GM06990 (cell line): ENCODE measurements at places on chromosomes 4 and X.

DNA sequence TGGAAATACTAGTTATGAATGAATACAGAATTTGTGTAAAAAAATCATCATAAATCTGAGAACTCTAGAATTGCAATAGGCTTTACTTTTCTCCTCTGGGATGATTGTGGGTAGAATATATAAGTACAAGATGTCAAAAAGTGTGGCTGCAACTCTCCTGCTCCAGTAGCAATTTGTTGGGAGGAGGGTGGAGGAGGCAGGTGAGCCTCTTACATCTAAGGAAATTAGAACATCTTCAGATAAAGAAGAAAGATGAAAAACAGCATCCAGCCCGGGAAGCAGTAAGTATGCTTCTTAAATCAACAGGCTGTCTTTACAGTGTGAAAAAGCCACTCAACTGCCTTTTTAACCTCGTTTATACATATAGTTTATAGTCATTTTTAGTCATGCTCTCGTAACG is 83.7 kb downstream of the ATP8A1 start:
- DNase-seq, result no peak

DNA sequence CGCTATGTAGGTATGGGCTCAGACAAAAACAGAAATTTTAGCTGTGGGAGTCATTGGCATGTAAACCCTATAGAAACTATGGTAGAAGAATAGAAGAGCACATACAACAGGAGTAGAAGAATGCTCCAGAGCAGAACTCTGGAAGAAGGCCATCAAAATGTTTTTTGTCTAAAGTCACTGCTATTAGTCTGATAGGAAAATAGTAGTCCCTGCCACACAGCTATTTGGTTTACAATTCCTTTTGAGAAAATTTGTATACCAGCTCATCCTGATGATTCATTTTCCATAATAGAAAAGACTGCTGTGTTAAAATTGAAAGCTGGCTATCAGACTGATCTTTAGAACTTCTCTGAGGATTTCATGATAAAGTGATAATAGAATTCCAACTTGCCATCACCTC is 32.8 kb upstream of the ADAD1 start:
- DNase-seq, result no peak

- DNase-seq, result no peak
These were observed 6.4 kb downstream of the ELK1 start for GRCh38 chrX:47643926-47644325.

- DNase-seq, result no peak
These were observed 38.5 kb upstream of the GPC3 start for GRCh38 chrX:134023851-134024281.

DNA sequence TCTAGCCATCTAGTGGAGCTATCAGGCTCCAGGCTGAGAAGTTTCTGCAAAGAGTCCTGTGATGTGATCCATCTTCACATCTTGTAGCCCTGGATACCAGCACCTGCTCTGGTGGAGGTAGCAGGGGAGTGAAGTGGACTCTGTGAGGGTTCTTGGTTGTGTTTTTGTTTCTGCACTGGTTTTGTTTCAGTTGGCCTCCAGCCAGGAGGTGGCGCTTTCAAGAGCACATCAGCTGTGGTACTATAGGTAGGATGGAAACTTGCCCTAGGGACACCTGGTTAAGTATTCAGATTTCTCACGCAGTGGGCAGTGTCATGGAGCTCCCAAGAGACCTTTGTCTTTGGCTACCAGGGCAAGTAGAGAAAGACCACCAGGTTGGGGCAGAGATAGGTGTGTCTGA is 257.5 kb upstream of the SLC7A11 start:
- DNase-seq, result no peak

DNA sequence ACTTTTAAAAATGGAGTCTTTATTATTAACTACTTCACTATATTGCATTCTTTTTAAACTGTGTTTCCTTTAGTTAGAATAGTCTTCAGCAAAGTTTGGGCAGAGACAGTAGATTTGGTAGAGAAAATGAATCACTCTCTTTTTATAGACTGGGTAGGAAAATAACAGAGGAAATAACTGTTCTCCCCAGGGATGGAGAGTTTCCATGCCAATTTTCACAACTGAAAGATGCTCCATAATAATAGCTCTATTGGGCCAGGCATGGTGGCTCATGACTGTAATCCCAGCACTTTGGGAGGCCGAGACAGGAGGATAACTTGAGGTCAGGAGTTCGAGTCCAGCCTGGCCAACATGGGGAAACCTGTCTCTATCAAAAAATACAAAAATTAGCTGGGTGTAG is 13.1 kb downstream of the HSD17B13 start:
- DNase-seq, result no peak

- DNase-seq, result no peak
These were observed 33.3 kb upstream of the SLC25A4 start for GRCh38 chr4:185109736-185110135.

GRCh38 chrX:105567082-105567481 is 255.3 kb upstream of the NRK start:
- no peak for DNase-seq

GRCh38 chr4:25874655-25875054 is 11.9 kb upstream of the SEL1L3 start:
- DNase-seq, result no peak

DNA sequence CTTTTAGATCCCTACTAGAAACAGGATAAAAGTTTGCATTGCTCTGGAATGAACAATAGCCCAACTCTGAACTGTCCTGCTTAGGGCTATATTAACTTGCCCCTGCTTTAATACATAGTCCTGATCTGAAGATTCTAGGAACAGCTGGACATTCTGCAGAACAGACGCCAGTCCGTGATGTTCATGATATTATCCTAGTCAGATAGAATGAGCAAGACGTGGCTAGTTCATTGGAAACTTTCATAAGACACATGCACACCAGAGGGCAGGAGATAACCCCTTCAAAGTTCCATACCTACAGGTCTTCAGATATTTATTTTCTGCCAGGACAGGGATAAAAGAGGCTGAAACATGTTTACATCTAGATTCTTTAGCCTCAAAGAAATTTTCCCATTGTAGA is 75.5 kb upstream of the CLNK start:
- no peak for DNase-seq

- no peak for DNase-seq
These were observed 23.5 kb downstream of the ARSJ start for GRCh38 chr4:113955948-113956347.

GRCh38 chr4:47741200-47741599 is 96.7 kb downstream of the CORIN start:
- DNase-seq, result no peak

DNA sequence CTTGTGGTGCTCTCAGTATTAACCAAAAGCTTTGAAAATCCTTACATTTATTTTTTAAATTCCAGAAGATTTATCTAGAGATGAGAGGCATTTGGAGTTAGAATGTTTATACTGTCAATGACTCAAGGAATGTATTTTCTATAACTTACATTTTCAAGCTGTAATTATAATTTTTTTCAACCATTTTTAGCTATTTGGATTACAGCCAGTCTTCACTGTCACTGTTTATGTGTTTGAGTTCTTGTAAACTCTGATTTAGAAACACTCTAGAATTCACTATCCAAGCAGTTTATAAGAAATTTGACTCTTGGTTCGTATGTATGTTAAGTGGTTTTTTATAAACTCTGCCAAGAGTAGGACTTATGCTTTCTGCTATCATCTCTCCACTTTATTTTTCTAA is 36.7 kb upstream of the GUCY1A1 start:
- no peak for DNase-seq

DNA sequence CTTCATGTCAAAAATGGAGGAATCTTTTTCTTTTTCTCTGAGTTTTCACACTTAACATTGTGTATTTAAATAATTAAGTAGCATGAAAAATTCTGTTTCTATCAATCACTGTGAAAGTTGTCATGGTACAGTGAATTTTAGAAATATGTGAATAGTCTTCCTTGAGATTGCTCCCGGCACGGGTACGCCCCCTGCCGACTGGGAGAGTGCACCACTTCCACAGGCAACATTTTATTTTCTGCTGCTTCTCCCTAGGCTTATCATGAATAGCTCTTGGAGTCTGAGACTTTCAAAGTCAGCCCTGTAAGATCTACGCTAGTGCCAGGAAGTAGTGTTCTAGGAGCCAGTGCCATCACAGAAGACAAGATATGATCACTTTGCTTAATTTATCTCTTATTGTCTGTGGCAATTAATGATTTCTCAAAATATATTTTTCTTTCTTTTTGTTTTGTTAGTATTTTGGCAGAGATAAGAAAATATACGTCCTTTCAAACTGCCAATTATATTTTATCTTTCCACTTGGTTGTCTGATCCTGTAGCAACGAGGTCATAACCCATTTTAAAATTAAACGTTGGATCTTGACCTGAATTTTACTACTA is 763.8 kb upstream of the AADAT start:
- DNase-seq, result peak; percentile 13

DNA sequence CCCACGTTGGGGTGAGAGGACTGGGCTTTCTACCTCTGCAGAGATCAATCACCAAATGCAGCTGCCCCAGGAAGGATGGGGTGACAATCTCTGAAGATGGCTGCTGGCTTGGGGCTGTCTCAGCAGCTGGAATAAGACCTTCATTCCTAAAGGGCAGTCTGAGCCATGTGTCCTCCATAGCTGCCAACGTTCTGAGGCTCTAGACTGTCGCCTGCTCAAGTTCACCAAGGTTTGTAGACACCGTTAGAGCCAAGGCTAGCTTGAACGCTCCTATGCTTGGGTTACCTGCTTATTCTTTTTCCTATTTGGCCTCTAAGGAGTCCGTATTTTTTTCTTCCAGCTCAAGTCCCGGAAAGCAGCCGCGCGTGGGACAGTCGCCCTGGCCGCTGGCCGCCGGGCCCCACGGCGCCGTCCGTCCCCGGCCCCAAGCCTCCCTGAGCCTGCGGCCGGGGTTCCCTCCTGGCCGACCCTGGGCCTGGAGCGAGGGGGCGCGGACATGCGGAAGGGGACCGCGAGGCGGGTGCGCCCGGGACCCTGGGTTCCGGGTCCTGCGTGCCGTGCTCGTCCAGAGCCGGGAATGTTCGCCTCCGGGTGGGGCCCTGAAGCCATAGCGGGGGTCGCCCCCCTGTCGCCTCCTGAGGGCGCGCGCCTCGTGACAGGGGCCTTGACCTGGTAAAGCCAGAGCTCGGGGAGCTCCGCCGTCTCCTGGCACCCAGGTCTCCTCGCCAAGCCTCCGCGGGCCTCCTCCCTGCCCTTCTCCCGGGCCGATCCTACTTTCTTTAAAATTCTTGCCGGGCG is 23.3 kb downstream of the MRFAP1 start:
- no peak for DNase-seq

DNA sequence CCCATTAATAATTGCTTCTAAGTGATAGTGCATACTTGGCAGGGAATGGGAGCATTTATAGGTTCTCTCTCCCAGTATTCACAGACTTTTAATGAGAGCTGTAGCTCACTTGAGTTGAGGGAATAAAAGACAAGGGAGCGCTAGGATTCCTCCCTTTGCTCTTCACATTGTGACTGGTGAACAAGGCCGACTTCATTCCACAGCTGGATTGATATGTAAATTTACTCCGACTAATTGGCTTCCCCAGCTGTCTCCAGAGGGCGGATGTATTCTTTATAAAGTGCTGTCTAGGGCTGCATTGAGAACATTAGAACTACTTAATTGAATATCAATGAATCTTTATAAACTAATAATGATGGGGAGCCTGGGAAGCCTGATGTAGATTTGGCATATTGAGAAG is 63.4 kb downstream of the GPR50 start:
- DNase-seq, result no peak

- DNase-seq, result no peak
These were observed 167.5 kb upstream of the TET2 start for GRCh38 chr4:104979083-104979760.

- peak; percentile 20 for DNase-seq
These were observed 96.1 kb downstream of the ARHGAP24 start for GRCh38 chr4:85571008-85571407.

DNA sequence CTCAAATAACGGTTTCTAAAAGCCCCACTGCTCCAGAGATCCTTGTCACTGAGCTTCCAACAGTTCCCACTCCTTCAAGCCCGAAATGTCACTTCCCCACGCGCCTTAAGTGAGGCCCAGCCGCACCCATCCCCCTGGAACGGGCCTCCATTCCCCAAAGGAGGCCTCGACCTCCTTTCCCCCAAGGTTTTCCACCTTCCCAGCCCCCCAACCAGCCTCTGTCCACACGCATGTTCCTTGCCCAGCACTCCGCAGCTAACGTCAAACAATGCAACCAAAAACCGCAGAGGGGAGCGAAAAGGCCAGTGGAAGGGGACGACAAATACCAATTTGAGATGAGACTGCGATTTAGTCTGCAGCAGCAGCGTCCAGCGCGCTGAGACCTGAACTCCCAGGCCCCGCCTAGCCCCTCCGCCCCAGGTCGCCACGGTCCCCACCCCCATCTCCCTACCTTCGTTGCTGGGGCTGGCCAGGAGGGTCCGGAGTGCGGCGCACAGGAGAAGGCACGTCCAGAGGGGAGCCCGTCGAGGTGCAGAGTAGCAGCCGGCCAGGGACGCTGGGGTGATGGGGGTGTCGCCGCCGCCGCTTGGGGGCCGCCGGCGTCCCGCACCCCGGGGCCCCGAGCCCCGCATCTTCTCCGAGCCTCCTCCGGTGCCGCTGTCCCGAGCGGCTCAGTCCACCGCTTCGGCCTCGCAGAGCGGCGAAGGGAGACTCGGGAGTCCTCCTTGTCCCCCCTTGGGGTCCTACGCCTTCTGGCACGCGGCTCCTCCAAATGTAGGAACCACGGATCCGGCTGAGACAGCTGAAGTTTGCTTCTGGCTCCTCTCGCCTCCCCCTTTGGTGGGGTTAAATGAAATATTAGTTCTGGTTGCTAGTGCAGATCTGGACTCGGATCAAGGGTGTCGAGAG is 924 bp downstream of the EPHA5 start:
- DNase-seq, result no peak

DNA sequence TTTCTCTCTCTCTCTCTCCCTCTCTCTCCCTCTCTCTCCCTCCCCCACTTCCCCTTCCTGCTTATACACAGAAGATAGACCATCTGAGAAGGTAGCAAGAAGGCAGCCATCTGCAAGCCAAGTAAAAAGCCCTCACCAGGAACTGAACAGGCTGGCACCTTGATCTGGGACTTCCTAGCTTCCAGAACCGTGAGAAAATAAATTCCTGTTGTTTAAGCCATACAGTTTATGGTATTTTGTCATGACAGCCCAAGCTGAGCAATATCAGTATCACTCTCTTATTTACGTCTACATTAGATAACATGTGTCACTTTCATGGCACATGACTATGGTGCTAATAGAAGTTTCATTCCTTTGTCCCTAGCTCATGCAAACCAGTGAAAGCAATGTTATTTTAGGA is 581.1 kb downstream of the INPP4B start:
- DNase-seq, result no peak

DNA sequence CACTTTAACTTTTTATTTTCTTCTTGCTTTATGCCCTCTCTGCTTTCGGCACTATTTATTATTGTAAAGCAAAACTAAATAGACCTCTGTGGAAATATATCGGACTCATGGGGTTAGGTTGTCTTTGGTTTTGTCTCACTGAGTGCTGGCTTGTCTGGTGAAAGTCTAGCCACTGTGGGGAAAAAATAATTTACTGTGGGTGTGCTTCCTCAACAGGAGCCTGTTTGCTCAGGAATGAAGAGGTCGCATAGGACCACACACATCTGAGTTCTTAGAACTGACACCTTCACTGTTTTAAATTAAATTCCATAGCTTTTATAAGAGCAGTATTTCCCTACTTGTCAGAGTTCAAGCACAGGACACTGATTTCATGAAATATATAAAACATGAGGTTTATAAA is 103.0 kb upstream of the BMPR1B start:
- DNase-seq, result no peak
